ENCODE measurements at places on chromosomes 5 and 9. TPM values are rescaled to one million over a fixed set of nuclear protein-coding genes. Genes with fewer than 3 reads are reported as not detected.

DNA sequence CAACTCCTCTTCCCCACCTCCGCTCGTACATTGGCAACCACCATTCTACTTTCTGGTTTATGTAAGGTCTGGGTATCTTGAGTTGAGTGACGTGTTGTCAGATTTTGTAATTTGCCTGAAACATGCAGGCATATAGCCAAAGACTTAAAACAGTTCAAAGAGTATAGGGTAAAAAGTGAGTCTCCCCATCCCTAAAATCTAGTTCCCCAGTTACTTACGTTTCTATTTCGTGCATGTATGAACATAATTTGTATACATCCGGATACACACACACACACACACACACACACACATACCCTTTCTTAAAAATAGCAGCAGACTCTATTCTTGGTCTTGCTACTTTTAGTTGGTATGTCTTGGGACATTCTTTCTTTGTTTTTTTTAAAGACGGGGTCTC, 915 bp downstream of the HSDL2 start:
- no peak for DNase-seq

DNA sequence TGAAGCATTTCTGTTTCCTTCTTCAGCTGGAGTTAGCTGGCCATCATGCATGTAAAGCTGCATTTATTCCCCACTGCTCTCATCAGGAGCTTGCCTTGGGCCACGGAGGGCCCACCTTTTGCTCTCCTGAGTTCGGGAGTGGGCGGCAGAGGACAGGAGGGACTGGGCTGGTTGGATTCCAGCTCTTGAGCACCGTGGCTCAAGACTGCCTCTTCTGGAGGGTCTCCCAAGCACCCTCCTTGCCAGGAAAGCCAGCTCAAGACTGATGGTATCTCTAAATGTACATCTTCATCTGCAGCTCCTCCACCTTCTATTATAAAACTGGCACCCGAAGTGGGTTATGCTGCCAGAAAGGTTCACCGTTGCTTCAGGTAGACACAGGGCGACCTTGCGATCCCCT, 399.6 kb upstream of the IRX1 start:
- DNase-seq, result no peak

GRCh38 chr9:107229241-107229741, 53.8 kb upstream of the RAD23B start:
- no peak for DNase-seq

- DNase-seq, result no peak
Observed at GRCh38 chr9:105116052-105116868, 128.2 kb upstream of the SLC44A1 start.

DNA sequence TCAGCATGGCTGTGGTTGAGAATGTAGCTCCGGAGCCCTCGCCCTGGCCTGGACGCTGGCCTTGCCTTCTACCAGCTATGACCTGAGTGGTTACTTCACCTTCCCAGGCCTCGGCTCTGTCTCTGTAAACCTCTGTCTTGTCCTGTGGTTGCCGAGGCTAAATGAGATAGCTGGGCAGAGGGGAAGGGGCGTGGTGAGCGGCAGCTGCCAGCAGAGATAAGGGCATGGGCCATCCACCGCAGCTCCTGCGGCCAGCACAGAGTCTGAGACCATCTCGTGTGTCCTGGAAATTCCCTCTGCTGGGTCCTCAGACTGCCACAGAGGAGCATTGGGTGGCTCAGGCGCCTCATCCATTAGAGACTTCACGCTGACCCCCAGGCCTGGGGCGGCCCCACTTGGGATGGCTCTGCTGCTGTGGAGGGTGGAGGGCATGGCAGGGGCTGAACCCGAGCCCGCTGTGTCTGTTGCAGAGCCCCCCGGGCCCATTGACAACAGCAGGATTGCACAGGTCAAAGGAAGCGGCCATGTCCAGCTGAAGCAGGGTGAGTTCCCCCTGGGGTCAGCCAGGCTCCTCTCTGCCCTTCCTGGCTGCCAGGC, 43.9 kb downstream of the USP20 start:
- DNase-seq, result peak; percentile 69

DNA sequence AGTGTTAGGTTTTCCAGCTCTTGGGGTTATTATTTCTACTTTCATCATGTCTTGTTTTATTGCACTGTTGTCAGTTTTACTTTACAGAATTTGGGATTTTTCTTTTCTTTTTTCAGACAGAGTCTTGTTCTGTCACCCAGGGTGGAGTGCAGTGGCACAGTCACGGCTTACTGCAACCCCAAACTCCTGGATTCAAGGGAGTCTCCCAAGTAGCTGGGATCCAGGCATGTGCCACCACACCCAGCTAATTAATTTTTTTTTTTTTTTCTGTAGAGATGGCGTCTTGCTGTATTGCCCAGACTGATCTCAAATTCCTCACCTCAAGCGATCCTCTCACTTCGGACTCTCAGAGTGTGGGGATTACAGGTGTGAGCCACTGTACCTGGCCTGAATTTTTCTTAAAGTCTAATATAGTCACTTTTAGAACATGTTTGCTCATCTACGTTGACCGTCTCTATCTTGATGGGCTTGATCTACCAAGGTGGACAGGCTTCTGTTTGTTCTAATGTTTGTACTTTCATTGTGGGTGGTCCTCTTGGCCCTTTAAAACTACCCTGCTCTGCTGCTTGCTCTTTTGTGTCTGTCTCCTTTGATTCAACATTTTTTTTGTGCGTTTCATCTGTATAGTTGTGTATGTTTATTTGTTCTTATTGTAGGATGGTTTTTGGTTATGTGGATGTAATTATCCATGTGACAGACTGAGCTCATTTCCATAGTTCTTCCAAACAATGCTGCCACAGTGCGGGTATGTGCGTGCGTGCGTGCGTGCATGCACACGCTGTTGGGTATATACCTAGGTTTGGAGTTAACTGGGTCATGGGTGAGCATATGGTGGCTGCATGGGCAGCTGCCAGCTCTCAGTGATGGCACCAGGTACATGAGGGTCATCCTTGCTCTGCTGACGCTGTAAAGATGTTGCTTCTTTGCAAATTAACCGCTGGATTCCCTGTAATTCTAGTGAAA, 18.1 kb downstream of the PRRC2B start:
- DNase-seq, result no peak

- DNase-seq, result no peak
Observed at GRCh38 chr5:181130832-181131496, at the start of gene OR2V1. TSS of gene OR2V1 (minus strand) at chr5:181131169. CDS start at chr5:181125304, 5,865 bp downstream.

- DNase-seq, result no peak
Observed at GRCh38 chr9:113516840-113517577, 53.5 kb downstream of the RGS3 start.

- no peak for DNase-seq
Observed at GRCh38 chr9:90775657-90776056, 26.0 kb upstream of the SYK start.

Gene PCDHB8
- total RNA-seq, result 2.3 TPM

Gene SLCO6A1
- total RNA-seq, result not detected

Gene MELK
- 0.52 TPM for total RNA-seq

Gene PLAC8L1
- 0.43 TPM for total RNA-seq
